ENCODE measurements at places on chromosomes 3 and 15.

DNA sequence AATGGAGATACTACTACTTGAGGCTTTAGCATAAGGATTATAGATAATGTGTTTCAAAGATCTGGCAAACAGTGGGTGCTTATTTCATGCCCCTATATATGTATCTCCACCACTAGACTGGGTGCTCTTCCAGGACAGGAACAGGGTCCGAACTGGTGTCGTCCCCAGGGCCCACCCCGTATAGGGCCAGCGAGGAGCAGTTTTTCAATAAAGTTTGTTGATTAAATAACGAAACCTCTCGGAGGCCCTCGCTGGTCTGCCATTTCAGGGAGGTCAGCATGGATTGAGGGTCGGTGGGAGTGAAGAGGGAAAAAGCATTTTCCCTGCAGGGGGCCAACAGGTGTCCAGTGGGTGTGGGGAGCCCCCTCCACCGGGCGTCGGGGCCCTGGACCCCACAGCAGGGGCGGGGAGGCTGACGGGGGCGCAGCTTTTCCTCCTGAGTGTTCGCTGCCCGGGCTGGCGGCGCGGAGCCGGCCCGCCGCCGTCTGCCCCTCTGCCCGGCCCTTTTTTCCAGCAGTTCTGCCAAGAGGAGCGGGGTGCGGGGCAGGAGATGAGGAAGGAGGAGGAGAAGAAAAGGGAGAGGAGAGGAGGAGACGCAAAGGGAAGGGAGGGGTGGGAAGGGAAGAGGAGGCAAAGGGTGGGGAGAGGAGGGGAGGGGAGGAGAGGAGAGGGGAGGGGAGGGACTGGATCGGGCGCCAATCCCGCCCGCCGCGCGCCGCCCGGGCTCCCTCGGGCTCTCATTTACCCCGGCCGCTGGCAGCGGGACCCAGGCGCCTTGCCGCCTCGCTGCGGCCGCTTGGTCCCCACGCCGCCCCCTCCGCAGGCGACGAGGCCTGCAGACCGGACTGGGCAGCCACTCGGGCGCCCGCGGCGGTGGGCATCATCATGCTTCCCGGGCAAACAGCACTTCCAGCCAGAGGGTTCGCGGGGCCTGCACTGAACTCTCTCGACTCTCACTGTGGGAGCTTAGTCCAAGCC, 66.3 kb downstream of the ISG20 start:
- DNase-seq: no peak

- DNase-seq: no peak
Measured at GRCh38 chr3:70094197-70094596, 94.7 kb downstream of the SAMMSON start.

GRCh38 chr3:42032693-42033349, 58.3 kb upstream of the TRAK1 start:
- DNase-seq: no peak

- peak; percentile 34 for DNase-seq
Measured at GRCh38 chr3:177212278-177212610, 15.0 kb upstream of the TBL1XR1 start.

- no peak for DNase-seq
Measured at GRCh38 chr3:156818273-156818651, 7.9 kb upstream of the LEKR1 start.

- DNase-seq: no peak
Measured at GRCh38 chr3:196506687-196507086, 3.1 kb upstream of the RNF168 start.
